ENCODE measurements at places on chromosomes 3 and 15.
A peak's percentile ranks its signal among the peaks of the same experiment; 100 is the strongest.

DNA sequence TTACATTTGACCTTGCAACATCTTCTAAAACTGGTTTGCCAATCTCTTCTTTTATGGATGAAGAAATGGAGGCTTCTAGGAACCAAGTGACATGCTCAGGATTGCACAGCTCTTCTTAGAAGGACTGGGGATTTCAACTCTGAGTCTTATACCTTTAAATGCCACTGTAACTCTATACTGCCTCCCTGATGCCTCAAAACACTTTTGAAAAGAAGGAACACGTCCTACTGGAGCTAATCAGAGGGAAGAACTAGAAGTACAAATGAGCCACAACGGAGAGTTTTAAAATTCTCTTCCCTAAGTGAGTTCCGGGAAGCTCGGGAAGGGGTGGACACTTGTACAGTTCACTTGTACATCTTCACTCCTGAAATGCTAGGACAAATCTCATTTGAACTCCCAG, 949 bp upstream of the MITF start:
- DNase-seq: no peak

- no peak for DNase-seq
Observed at GRCh38 chr3:140219923-140220452, 285.0 kb downstream of the CLSTN2 start.

GRCh38 chr3:27826448-27826847, 104.3 kb upstream of the EOMES start:
- no peak for DNase-seq

DNA sequence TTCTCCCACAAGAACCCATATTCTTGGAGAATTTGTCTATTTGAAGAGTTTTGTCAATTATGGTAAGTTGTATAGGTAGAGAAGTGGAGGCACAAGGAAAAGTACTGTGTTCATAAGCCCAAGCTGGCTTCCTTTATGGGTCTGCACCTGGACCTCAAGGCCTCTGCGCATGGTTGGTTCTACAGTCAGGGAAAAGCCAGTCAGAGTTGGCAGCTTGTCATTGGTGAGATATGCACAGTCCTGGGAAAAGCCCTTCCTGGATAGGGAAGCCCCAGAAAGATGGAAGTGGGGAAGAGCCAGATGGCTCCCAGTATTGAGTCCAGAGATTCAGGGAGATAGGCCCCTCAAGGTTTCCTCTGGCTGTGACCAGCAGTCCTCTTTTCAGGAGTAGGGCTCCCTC, 15.8 kb downstream of the BOC start:
- DNase-seq: no peak

- DNase-seq: no peak
Observed at GRCh38 chr15:84764989-84765388, 16.6 kb downstream of the ZNF592 start.

- DNase-seq: no peak
Observed at GRCh38 chr15:19973718-19974117, 567.9 kb downstream of the GOLGA6L6 start.

GRCh38 chr15:57421551-57421950, 45.2 kb downstream of the CGNL1 start:
- no peak for DNase-seq

DNA sequence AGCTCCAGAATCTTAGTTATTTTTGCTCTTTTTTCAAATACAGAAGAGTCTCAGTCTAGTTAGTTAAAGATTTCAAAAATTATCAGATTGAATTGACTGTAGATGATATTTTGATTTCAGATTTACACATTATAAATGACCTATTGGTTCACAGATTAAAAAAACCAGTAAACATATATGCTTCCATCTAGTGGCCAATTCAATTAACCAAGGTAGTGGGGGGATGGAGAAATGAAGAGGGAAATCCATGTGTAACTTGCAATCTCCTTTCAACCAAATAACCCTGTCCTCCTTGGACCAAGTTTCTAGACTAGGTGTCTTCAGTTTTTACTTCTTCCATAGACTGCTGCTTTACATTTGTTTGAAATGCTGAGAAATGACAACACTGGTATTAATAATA, 789.8 kb downstream of the ROBO1 start:
- DNase-seq: peak; percentile 25

- no peak for DNase-seq
Observed at GRCh38 chr3:83877910-83878309, 1080.9 kb upstream of the CADM2 start.

GRCh38 chr15:60476713-60477112, 2.2 kb downstream of the ICE2 start:
- DNase-seq: peak; percentile 72

DNA sequence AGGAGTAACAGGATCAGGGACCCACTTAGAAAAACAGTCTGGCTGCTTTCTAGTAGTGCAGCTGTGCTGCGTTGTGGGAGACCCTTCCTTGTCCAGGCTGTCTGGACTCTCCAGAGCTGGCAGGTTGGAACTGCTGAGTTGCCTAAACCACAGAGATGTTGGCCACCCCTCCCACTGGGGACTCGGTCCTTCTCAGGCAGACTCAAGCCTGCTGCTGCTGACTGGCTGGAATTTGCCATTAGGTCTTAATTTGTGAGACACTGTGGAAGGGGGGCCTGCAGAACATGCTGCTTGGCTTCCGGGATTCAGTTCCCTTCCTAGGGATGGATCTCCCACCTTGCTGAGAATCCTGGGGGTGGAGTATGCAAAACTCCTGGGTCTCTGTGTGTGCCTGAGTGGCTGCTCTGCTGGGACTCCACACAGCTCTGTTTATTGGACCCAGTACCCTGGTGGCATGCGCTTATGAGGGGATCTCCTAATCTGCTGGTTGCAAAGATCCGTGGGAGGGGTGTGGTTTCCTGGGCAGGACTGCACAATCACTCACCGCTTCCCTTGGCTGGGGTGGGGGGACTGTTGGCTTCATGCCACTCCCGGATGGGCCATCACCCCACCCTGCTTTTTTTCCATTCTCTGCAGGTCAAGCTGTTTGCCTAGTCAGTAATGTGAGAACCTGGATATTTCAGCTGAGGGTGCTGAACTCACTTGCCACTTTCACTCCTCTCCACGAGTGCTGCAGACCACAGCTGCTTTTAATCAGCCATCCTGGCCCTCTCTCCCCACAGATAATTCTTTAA, 150.5 kb downstream of the CFAP20DC start:
- DNase-seq: peak; percentile 26

- no peak for DNase-seq
Observed at GRCh38 chr3:143786219-143787191, 61.8 kb downstream of the SLC9A9 start.

DNA sequence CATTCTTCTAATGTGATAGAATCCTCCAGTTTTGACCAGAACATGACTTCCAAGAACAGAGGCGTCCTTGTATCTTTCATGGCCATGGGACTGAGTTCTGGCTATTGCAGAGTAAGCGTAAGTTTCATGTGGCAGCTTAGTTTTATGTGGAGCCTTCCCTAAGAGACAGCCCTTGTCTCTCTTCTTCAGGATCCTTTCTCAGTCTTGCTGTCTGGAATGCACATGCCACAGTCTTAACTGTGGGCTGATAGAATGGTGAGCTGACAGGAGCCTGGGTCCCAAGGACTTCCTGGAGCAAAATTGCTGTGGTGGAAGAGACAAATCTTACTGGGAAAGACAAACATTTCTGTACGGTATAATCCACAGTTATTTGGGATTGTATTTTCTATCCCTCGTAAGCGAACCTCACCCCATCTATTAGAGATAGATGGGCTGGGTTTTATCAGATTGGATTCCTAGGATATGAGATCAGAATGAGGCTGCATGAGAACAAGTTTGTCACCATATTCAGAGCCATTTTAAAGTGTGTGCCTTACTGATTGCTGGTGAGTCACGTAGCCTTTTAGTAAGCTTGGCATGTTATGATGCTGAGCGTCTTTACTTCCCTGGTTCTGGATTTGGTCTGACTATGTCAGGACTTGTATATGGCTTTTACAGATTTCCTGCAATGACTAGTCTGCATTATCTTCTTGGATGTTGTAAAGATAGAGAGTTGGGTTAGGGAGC, 32.8 kb downstream of the CDIN1 start:
- DNase-seq: peak; percentile 87

- no peak for DNase-seq
Observed at GRCh38 chr3:107218864-107219269, 158.4 kb upstream of the CCDC54 start.

DNA sequence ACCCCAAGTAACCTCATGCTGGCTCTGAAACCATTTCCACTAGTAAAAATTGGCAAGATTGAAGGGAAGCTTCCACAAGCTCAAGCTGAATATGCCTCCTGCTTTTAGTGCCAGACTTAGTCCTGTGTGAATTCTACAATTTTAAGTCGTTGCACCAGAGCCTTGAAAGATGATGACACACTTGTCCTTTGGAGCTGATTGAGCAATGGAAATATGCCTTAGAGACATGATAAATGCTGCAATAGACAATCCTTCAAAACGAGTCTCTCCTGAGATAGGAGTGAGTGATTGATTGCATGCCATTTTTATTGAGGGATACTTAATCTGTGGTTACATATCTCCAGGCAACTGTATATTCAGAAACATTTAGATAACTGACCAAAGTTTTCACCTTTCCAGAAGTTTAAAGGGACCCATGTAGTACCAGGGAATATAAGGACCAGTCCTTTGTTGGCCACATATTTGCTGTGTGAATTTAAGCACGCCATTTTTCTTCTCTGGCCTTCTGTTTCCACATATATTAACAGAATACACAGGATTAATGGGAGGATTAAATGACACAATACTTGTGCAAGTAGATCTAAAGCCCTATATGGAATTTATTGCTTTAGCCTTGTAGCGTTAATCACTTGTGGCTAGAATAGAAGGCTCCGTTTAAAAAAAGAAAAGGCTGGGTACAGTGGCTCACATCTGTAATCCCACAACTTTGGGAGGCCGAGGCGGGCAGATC, 65.1 kb downstream of the PPARG start:
- peak; percentile 62 for DNase-seq

- no peak for DNase-seq
Observed at GRCh38 chr15:69577397-69577796, 124.8 kb downstream of the RPLP1 start.

DNA sequence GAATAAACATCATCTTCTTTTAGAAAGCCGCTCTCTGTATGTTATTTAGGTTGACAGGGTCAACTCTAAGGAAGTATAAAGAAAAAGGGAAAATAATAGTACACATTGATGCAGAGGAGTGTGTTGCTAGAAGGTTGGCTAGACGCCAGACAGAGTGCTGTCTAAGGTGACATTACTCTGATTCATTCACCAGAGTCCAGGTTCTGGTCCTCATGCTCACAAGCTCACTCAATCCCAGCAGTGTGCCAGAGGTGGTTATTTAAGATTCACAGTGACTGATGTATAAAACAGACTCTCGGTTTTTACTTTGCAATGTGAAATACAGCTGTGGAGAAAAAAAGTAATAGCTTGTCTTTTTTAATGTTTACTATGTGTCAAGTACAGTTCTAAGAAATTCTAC, 1.7 kb downstream of the CFAP44 start:
- no peak for DNase-seq

DNA sequence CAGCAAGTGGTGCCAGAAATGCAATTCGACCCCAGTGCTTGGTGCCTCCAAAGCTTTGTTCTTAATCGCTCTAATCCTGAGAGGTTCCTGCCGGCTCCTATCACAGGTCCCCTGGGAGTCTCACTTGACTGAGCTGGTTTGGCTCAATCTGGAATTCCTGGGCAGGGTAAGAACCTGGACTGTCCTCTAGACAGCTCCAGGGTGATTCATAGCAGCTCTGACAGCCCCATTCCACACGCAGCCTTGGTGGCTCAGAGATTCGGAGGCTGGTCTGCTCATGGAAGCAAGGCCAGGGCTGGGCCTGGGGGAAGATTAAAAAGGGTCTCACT, 37.9 kb downstream of the MYO5C start:
- peak; percentile 68 for DNase-seq

DNA sequence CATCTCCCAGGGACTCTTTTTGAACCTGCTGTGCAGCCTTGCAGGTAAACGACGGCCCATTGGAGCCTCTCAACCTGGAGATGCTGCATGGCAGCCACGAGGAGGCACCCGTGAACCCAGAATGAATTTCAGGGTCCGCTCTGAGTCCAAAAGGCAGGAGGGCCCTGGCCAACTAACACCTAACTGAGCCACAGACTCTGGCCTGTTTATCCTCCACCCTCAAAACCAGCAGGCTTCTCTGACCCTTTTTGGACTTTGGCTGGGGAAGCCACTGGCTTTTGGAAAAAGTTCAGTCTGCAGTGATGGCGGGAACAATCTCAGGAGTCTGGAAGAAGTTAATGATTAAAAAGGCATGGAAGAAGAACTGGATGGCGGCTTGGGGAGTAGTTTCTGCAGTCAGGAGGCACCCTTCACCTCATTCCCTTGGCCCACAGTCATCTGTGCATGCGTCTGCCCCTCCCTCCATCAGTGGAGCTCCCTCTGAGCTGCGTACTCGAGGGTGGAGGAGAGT, 4.1 kb downstream of the PXYLP1 start:
- DNase-seq: no peak

DNA sequence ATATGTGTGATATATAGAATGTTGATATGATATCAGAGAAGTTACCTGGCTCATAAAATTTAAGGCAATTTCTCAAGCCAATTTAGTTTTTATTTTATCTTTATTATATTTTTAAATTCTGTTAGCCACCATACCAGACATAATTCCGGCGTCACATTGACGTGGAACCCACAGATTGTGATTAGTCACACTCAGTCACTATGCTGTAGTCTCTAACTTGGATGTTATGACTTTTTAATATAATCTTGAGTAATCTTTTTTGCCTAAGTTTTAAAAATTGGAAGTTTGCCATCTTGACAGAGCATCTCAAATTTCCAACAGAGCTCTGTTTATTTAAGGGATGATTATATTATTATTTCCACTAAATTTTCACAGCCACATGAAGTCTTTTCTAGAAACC, 9.7 kb upstream of the DCLK3 start:
- peak; percentile 38 for DNase-seq

DNA sequence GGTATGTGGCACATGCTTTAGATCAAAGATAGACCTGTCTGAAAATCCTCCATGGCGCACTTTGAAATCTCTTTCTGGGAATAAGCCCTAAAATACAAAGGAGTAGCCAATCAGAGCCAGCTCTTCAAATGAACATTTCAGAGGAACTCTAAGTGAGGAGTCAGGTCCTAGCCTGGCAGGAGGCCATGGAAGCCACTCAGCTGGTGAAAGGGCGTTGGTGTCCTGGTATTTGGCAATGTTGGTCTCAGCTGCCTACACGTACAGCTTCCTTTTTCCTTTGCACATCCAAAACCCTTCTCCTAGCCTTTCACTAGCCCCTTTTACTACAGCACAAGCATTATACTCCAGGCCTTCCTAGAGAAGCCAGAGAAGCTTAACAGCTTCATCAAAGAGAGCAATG, 5.5 kb downstream of the WDR73 start:
- DNase-seq: no peak

GRCh38 chr3:186532598-186533072, 11.5 kb downstream of the CRYGS start:
- no peak for DNase-seq

- no peak for DNase-seq
Observed at GRCh38 chr3:52625041-52625440, 60.7 kb downstream of the PBRM1 start.

- no peak for DNase-seq
Observed at GRCh38 chr3:72844436-72844993, 3.7 kb downstream of the SHQ1 start.

DNA sequence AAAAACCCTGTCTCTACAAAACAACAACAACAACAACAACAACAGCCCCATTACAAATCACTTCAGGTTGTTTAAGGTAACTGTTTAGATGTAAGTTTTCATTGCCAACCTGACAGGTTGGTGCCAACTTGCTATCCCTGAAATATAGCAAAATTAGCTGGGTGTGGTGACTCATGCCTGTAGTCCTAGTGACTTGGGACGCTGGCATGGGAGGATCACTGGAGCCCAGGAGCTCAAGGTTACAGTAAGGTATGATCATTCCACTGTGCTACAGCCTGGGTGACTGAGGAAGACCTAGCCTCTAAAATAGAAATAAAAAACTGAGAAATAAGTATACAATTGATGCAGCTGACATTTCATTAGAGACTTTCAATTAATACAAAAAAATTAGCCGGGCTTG, 36.0 kb upstream of the CDAN1 start:
- DNase-seq: no peak

All from fibroblast of skin of abdomen (primary cell).